Stimulated activated CD4-positive, alpha-beta T cell treated with anti-CD3 and anti-CD28 coated beads, Interleukin-15, amount 100 ng/mL, for 1 hour (primary cell): ENCODE measurements at places on chromosomes 12 and 14.

GRCh38 chr12:45329238-45329637 lies 113.3 kb downstream of the ANO6 start:
- no peak for DNase-seq

DNA sequence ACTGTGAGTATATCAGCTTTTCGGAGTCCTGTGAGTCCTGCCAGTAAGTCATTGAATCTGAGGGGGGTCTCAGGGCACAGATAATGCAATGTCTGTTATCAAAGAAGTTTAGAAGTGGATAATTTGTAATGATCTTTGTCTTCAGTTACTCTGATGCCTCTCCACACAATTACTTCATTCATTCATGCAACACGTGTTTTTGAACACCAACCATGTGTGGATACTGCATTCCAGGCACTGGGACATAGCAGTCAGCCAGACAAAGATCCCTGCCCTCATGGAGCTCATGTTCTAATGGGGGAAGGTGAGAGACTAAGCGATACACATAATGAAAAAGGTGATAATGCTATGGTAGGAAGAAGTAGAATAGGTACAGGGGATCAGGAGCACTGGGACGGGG lies 60.8 kb upstream of the SCN8A start:
- no peak for DNase-seq

DNA sequence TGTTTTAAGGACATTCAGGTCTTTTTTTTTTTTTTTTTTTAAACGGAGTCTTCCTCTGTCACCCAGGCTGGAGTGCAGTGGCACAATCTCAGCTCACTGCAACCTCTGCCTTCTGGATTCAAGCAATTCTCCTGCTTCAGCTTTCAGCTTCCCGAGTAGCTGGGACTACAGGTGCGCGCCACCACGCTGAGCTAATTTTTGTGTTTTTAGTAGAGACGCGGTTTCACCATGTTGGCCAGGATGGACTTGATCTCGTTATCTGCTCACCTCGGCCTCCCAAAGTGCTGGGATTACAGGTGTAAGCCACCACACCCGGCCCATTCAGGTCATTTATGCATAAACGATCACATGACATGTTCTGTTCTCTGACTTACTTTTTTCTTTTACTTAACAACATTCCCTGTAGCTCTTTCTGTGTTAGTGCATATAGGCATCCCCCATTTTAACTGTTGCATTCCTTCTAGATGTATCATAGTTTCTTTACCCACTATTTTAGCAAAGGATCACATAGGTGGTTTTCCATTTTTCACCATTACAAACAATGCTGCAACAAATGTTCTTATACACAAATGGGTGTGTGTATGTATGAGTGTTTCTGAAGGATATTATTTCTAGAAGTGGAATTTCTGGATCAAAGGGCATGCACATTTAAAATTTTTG lies 74.2 kb downstream of the ARF6 start:
- no peak for DNase-seq

GRCh38 chr14:66111891-66112290 lies 374.3 kb upstream of the CCDC196 start:
- no peak for DNase-seq

- no peak for DNase-seq
Measured at GRCh38 chr14:37179896-37180502, 7.6 kb upstream of the SLC25A21 start.

DNA sequence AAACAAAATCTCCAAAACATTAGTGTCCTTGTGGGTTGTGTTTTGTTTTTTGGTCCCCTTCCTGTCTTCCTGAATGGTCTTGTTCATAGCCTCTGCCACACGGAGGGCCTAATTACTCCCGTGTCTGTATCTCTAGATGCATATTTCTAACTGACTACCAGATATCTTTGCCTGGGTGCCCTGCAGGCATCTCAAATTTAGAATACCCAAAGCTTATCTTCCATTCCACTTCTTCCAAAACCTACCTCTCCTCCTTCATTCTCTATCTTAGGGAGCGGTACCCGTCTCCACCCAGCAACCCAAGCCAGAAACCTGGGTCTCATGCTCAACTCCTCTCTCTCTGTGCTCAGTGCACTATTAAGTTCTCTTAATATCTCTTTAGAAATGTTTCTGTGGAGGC lies 10.9 kb upstream of the METAP2 start:
- no peak for DNase-seq

- DNase-seq = no peak
Measured at GRCh38 chr12:68821357-68822188, 13.6 kb downstream of the MDM2 start.

DNA sequence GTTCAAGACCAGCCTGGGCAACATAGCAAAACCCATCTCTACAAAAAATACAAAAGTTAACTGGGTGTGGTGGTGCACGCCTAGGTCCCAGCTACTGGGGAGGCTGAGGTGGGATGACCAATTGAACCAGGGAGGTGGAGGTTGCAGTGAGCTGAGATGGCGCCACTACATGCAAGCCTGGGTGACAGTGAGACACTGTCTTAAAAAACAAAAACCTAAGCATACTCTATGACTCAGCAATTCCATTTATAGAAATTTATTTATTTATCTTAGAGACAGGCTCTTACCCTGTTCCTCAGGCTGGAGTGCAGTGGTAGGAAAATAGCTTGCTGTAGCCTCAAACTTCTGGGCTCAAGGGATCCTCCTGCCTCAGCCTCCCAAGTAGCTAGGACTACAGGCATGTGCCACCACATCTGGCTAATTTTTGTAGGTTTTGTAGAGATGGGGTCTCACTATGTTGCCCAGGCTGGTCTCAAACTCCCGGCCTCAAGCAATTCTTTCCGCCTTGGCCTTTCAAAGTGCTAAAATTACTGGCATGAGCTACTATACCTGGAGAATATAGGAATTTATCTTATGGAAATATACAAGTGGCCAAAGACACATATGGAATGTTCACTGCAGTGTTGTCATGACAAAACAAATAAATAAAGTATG lies 43.3 kb downstream of the NCKAP5L start:
- no peak for DNase-seq

- DNase-seq = no peak
Measured at GRCh38 chr12:46230306-46230705, 38.5 kb downstream of the SLC38A1 start.
